ENCODE measurements at places on chromosomes 1 and 21.
A peak's percentile ranks its signal among the peaks of the same experiment; 100 is the strongest.

- H3K27me3 ChIP-seq = no peaks in the 10 kb centered on the region
- no peaks in the 10 kb centered on the region for H3K4me1 ChIP-seq
- no peak for DNase-seq
- no peak overlapping the region for H3K27ac ChIP-seq
- no peak overlapping the region for H3K4me3 ChIP-seq
These were observed 210.9 kb downstream of the ZC3H11B start for GRCh38 chr1:219401724-219402625.

- no peaks in the 10 kb centered on the region for H3K27me3 ChIP-seq
- 0 out of 2 replicates have a peak, but pooled peaks cover 2% of the 10 kb centered on the region for H3K36me3 ChIP-seq
- no peak overlapping the region for H3K27ac ChIP-seq
- no peak overlapping the region for H3K4me3 ChIP-seq
These were observed 51.0 kb downstream of the RAB3GAP2 start for GRCh38 chr1:220221269-220221668.

DNA sequence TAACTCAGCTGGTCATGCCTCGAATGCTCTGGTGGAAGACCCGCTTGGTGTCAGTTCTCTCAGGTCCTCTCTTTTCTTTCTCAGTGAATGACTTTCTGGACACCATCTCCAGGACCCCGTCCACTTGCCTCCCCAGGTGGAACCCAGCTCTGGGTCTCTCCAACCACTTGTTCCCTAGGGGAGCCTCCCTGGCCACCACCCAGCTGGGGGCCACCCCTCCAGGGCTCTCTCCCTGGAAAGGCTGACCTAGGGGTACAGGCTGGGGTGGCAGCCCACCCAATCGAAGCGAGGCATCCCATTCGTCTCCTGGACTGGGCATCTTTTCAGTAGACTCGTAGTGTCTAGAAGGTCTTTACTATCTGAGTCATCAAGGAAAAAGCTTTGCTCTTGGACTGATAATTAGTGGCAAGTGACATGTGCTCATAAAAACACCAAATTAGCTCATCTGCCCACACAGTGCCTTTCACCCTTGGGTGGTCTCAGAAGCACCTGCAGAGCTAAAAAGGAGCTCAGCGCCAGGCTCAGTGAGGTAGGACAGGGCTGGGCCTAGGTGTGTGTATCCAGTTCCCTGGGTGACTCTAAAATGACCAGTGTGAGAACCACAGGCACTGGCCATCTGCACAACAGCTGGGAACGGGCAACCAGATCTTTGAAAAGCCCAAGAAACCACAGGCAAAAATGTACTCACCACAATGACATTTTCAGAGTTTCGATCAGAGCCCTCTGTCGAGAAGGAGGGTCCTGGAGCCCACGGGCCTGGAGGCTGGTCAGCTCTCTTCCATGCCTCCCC lies 2.4 kb upstream of the PDXK start:
- peaks cover 3% of the 10 kb centered on the region for H3K36me3 ChIP-seq
- DNase-seq = peak; percentile 36
- H3K27me3 ChIP-seq = no peaks in the 10 kb centered on the region
- no peak overlapping the region for H3K27ac ChIP-seq
- H3K4me3 ChIP-seq = no peak overlapping the region
- H3K4me1 ChIP-seq = peaks cover 18% of the 10 kb centered on the region

GRCh38 chr1:182359645-182360044 lies 31.9 kb downstream of the GLUL start:
- H3K4me1 ChIP-seq = no peaks in the 10 kb centered on the region
- H3K4me3 ChIP-seq = no peak overlapping the region
- H3K27me3 ChIP-seq = no peaks in the 10 kb centered on the region
- no peak overlapping the region for H3K27ac ChIP-seq
- no peaks in the 10 kb centered on the region for H3K36me3 ChIP-seq

- no peak overlapping the region for H3K27ac ChIP-seq
- no peak overlapping the region for H3K4me3 ChIP-seq
- H3K27me3 ChIP-seq = no peaks in the 10 kb centered on the region
- peaks cover 6% of the 10 kb centered on the region for H3K4me1 ChIP-seq
- DNase-seq = peak; percentile 33
These were observed 27.3 kb upstream of the BCAR3 start for GRCh38 chr1:93708734-93709481.

DNA sequence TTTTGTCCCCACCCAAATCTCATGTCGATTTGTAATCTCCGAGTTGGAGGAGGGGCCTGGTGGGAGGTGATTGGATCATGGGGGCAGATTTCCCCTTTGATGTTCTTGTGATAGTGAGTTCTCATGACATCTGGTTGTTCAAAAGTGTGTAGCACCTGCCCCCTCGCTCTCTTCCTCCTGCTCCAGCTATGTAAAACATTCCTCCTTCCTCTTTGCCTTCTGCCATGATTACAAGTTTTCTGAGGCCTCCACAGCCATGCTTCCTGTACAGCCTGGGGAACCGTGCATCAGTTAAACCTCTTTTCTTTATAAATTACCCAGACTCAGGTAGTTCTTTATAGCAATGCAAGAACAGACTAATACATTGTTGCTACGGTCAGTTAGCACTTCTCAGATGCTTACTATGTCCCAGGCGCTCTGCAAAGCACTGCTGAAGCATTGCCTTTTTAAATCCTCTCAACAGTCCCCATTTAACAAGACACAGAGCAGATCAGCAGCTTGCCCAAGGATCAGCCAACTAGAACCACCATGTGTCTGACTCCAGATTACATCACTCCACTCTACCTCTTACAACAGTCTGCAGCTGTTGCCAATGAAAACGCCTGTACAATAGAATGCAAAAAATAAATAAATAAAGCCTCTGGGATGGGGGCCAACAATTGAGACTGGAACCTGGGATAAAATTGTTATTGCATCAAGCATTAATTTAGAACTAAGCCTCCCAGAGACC lies 52.4 kb upstream of the USP1 start:
- no peaks in the 10 kb centered on the region for H3K27me3 ChIP-seq
- peak; percentile 86 for DNase-seq
- H3K4me1 ChIP-seq = peaks cover 2% of the 10 kb centered on the region
- no peaks in the 10 kb centered on the region for H3K36me3 ChIP-seq

GRCh38 chr1:229642376-229642775 lies 16.3 kb downstream of the URB2 start:
- no peak for DNase-seq
- no peak overlapping the region for H3K4me3 ChIP-seq
- H3K36me3 ChIP-seq = peaks cover 30% of the 10 kb centered on the region
- H3K27me3 ChIP-seq = no peaks in the 10 kb centered on the region
- H3K4me1 ChIP-seq = peaks cover 4% of the 10 kb centered on the region
- H3K27ac ChIP-seq = no peak overlapping the region

- no peaks in the 10 kb centered on the region for H3K4me1 ChIP-seq
- no peaks in the 10 kb centered on the region for H3K27me3 ChIP-seq
- no peak overlapping the region for H3K27ac ChIP-seq
These were observed 176.6 kb upstream of the GORAB start for GRCh38 chr1:170355267-170355801.

DNA sequence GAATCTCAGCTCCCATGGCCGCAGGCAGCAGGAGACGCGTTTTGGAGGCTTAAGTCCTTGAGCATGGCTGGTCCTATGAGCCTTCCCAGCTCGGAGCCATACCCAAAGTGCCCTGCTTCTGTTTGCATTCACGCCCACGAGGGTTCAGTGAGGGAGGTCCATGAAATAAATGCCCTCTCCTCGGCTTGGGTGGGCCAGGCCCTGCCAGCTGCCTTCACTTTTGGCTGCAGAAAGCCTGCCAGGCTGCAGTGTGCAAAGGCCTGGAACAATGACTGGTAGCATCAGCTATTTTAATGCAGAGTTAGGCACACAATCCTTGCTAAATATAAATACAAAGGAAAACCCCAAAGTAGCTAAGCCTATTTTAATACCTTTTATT lies 49.4 kb downstream of the H3-3A start:
- no peak for DNase-seq
- no peaks in the 10 kb centered on the region for H3K36me3 ChIP-seq
- peaks cover 4% of the 10 kb centered on the region for H3K4me1 ChIP-seq
- H3K27me3 ChIP-seq = no peaks in the 10 kb centered on the region
- no peak overlapping the region for H3K27ac ChIP-seq

DNA sequence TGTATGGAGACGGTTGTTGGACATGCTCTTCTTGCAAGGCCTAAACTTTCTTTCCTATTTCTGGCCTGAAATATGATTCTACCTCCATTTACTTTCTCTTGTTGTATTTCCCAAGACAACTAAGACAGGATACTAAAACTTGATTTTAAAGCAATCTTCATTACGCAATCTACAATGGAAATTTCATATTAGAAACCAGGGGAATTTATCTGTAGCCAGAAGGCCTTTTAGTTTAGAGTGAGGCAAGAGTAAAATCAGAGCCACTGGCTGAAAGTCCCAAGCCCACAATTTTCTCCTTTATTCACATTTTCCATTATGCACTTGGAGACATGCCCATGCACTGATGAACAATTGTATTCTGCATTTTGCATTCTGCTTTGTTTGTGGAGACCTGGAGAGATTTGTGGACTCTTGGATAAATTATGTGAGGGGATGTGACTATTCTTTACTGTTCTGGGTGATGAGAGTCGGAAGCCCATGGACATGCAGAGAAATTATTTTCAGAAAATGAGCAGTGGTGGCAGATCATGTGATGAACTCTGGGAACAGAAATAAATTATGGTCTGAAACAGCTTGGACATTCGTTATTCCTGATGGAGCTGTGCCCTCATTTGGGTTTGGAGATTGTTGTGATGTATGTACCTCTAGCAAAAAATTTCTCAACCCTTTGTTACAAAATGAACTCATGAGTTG lies 336.8 kb downstream of the SEC16B start:
- no peak for DNase-seq
- no peaks in the 10 kb centered on the region for H3K36me3 ChIP-seq
- H3K27me3 ChIP-seq = no peaks in the 10 kb centered on the region
- H3K4me3 ChIP-seq = no peak overlapping the region
- no peak overlapping the region for H3K27ac ChIP-seq
- H3K4me1 ChIP-seq = no peaks in the 10 kb centered on the region

- peak overlapping the region; percentile 24 for H3K4me3 ChIP-seq
- DNase-seq = no peak
- peaks cover 15% of the 10 kb centered on the region for H3K4me1 ChIP-seq
- no peak overlapping the region for H3K27ac ChIP-seq
- peaks cover 46% of the 10 kb centered on the region for H3K27me3 ChIP-seq
- no peaks in the 10 kb centered on the region for H3K36me3 ChIP-seq
These were observed 367 bp downstream of the WNT2B start for GRCh38 chr1:112509005-112509659.

- no peak overlapping the region for H3K27ac ChIP-seq
- H3K4me3 ChIP-seq = no peak overlapping the region
- peaks cover 2% of the 10 kb centered on the region for H3K27me3 ChIP-seq
- peaks cover 6% of the 10 kb centered on the region for H3K4me1 ChIP-seq
These were observed 82.4 kb upstream of the TLR5 start for GRCh38 chr1:223225481-223225880.

DNA sequence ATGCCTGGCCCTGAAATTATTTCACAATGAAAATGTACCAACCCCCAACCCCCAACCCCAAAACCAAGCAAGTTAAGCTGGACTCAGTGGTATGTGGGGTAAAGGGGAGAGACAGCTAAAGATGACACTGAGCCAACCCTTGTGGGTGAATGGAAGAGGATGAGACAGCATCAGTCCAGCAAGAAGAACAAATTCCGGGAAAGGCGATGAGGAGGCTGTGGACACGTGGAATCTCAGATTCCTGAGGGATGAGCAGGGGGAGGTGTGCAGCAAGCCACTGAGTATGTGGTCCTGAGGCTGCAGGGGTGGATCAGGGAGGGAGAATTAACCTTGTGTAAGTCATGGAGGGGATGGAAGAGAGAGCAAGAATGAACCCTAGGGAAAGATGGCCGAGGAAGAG lies 14.4 kb upstream of the ZNF362 start:
- H3K4me1 ChIP-seq = no peaks in the 10 kb centered on the region
- no peak overlapping the region for H3K4me3 ChIP-seq

- peaks cover 4% of the 10 kb centered on the region for H3K27me3 ChIP-seq
- H3K36me3 ChIP-seq = no peaks in the 10 kb centered on the region
- no peak overlapping the region for H3K4me3 ChIP-seq
- H3K4me1 ChIP-seq = no peaks in the 10 kb centered on the region
These were observed 77.7 kb upstream of the GADD45A start for GRCh38 chr1:67607286-67607685.

DNA sequence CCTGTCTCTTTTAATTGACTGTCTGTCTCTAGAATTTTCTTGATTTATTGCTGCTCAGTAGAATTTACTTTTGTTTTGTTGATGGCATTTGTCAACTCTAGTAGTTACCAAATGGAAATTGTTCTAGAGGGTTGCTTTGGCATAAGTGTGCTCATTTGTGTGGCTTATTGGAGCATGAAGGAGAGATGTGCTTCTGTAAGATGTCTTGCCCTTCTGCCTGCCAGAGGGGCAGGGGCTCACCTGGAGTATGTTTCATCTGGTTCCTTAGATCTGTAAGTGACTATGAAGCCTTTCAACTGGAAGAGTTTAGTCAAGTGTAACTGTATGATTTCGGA lies 345.5 kb downstream of the DISC1 start:
- DNase-seq = no peak
- H3K4me3 ChIP-seq = no peak overlapping the region
- H3K36me3 ChIP-seq = no peaks in the 10 kb centered on the region
- H3K4me1 ChIP-seq = no peaks in the 10 kb centered on the region
- no peaks in the 10 kb centered on the region for H3K27me3 ChIP-seq

DNA sequence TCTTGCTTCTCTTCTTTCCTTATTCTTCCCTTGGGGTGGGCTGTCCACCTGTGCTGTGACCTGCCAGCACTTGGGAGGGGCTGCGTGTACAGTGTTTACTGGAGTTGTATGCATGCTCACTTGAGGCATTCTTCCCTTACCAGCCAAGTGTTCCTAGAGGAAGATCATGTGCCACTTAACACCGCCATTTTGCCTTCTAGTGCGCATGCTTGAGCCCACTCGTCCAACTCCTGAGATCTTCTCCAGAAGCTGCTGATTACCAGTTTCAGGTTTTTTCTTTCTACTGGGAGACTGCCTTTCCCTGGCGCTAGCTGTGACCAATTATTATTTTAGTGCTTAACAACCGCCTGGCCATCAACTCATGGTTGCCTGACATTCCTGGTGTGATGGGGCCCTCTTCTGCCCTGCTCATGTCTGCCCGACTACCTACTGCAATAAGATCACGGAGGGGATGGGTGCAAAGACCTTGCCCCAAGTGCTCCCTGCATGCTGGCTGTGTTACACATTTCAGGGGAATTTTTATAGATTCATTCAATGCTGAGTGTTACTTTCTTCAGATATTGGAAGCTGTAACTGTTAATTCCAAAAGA lies 74.2 kb upstream of the B3GALT5 start:
- no peaks in the 10 kb centered on the region for H3K4me1 ChIP-seq
- no peaks in the 10 kb centered on the region for H3K27me3 ChIP-seq
- DNase-seq = no peak
- no peak overlapping the region for H3K27ac ChIP-seq

DNA sequence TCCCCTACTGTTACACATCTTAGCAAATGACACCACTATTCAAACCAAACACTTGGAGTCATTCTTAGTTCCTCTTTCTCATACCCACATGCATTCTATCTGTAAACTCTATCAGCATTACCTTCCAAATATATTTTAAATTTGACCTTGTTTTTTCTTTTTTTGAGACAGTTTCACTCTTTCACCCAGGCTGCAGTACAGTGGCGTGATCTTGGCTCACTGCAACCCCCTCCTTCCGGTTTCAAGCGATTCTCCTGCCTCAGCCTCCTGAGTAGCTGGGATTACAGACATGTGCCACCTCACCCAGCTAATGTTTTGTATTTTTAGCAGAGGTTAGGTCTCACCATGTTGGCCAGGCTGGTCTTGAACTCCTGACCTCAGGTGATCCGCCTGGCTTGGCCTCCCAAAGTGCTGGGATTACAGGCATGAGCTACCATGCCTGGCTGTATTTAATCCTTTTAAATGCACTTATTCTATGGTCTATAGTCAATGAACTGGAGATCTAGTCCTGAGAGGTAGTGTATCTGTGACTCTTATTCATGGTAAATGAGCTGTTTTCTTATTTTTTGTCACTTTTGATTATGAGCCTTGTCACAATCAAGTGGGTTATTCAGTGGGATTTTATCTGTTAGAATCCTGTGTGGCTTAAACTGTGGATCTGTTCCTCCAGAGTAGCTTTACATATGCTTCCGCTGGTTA lies 73.1 kb downstream of the GATAD2B start:
- H3K27me3 ChIP-seq = no peaks in the 10 kb centered on the region
- peaks cover 7% of the 10 kb centered on the region for H3K36me3 ChIP-seq
- H3K27ac ChIP-seq = no peak overlapping the region
- no peaks in the 10 kb centered on the region for H3K4me1 ChIP-seq

Measured in IMR-90 (cell line).